ENCODE measurements at places on chromosomes 3 and 15.

DNA sequence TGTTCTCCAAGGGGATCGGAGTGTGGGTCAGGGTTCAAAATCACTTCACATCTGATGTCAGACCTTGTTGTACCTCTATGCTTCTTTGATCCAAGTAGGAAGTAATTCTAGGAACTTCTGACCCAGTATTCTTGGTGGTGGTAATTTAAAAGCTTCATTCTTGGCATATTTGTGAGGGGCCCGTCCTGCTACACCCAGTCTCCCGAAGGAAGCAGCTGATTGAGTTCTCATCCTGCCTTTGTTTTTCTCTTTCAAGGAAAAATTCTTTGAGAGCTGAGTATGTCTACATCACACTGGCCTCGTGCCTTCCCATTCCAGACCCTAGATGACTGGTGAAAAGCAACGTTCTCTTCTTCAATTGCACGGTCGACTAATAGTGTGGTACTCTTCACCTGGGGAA is 234.4 kb upstream of the TPRG1 start:
- DNase-seq = no peak

GRCh38 chr15:52114261-52115055 is 1.9 kb upstream of the BCL2L10 start:
- DNase-seq = peak; percentile 79

DNA sequence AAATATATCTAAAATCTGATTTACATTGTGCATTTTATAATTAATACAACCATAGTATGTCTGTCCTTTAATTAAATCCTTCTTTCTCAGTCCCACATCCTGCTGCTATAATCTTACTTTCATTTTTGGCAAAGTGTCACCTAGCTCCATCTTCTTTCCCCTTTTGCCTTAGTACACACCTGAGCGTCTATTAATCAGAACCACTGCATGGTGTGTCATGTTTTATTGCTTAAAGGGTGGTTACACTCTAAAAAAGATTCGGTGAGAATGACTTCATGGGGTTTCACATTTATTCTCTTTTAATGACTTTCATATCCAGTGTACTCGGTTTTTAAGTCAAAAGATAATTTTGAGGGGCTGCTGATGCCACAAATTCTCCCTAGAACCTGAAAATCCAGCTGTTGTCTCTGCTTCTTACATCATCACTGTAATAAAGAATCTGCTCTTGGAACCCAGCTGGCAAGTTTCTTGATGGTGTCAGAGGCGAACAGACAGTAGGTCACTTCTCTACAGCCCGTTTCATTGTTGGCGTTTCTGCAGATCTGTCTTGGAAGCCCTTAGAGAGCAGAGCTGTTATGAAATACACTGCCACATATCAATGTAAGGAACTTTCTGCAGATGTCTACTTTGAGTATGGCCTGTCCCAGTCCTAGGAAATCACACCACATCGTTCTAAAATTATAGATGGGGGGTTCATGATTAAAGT is 99.7 kb downstream of the TIGIT start:
- DNase-seq = no peak

- DNase-seq = no peak
Observed at GRCh38 chr3:119297169-119297568, 3.0 kb downstream of the ARHGAP31 start.

DNA sequence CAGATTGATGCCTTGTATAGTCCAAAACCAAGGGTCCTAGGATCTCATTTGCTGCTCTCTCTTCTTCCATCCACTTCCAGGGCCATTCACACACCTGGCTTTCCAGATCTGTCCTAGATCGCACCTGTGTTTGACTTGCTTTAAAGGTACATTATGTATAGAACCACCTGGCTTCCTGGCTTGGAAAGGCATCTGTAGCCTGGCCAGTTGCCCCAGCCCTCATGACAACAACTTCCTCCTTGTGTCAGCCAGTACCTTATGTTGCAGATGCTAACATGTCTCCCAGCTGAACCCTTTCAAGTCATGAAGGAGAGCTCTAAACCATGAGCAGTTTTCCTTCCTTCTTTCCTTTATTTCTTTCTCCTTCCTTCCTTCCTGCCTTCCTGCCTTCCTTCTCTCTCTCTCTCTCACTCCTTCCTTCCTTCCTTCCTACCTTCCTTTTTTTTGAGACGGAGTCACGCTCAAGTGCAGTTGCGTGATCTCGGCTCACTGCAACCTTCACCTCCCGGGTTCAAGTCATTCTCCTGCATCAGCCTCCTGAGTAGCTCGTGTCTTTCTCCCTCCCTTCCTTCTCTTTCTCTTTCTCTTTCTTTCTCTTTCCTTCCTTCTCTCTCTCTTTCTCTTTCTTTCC is 2.5 kb upstream of the HTR3C start:
- DNase-seq = no peak

DNA sequence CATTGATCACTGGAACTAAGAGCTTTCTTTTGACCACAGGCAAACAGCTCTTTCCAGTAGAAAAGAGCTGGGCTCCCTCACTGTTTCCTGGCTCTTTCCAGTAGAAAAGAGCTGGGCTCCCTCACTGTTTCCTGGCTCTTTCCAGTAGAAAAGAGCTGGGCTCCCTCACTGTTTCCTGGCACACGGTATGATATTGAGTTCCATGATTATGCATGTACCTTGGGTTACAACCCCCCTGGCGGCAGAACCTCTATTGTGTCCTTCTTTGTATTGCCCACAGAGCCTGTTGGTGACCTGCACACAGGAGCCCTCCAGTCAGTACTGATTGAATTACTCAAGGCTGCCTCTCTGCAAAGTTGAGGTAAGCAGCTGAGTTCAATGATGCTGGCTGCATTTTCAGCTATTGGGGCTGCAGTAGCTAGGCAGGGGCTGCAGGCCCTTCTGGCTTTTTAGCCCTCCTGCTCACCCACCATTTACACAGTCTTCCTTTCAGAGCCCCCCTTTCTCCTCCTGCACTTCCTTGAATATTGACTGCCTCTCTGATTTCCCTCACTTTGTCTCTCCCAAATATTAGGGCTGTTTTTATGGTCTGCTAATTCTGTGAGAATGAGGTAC is 10.2 kb downstream of the ACKR2 start:
- no peak for DNase-seq
